ENCODE measurements at places on chromosomes 16 and 17.

DNA sequence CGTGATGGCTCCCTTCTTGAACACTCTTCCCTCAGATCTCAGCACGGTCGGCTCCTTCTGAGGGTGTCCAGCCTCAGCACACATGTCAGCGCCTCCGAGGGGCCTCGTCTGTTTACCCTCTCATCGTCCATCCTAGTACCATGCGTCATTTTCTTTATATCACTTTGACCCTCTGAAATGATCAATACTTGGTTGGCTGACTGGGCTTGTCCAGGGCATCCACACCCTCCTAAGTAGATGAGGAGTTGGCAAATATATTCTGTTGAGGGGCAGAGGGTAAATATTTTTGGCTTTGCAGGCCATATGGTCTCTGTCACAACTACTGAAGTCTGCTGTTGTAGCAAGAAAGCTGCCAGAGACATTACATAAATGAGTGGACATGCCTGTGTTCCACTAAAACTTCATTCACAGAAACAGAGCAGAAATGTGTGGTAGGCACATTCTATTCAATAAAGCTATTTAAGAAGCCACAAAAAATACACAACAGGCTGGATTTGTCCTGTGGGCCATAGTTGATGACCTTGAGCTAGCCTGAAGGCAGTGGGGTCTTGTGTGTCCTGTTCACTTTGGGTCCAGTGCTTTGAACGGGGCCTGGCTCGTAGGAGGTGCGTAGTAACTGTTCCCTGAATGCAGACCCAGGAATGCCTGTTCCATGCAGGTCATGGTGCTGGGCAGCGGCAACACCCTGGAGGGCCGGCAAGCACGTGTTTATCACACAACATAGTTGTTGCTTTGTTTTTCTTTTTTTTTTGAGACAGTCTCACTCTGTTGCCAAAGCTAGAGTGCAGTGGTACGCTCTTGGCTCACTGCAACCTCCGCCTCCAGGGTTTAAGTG, 185.8 kb downstream of the SNX29 start:
- DNase-seq = no peak

DNA sequence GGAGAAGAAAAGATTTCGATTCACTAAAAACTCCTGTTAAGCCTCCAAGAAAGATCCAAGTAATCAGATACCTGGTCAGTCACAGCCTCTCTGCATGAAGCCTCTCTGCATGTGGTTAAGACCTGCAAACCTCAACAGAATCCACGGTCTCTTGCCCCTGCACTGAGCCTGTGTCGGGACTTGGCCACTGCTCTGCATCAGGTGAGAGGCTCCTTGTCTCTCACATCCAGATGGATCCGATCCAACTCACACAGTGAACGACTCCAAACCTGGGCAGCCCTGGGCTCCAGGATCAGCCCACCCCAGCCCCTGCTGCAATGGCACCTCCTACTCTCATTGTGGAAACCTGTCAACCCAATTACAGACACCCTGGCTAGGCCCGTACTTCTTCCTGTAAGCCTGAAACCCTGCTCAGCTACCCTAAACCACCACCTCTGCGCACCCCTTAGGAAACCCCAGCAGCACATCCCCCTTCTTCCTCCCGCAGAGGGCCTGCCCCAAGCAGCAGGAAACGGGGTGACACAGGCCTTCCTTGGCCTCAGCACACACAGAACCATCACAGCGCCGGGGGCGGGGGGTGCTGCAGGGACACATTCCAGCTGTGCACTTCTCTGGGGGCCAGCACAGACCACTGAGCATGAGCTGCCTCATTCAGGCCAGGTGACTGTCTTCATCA, 129.5 kb downstream of the ANKRD11 start:
- peak; percentile 90 for DNase-seq

- peak; percentile 76 for DNase-seq
Observed at GRCh38 chr16:30458561-30459394, 13.1 kb upstream of the SEPHS2 start.

DNA sequence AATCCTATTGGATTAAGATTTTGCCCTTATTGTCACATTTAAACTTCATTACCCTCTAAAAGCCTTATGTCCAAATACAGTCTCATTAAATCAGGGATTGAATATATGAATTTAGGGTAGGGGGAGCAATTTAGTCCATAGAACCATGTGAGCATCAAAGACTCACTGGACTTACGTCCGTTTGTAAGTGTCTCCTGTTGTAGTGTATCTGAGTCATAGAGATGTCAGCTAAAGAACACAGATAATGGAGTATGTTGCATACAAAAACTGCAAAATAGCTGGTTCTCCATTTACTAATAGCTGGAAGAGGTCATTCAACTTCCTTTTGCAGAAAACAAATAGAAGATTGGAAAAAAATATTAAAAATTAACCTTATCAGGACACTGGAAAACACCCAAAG, 599.1 kb upstream of the SOX9 start:
- DNase-seq = no peak

DNA sequence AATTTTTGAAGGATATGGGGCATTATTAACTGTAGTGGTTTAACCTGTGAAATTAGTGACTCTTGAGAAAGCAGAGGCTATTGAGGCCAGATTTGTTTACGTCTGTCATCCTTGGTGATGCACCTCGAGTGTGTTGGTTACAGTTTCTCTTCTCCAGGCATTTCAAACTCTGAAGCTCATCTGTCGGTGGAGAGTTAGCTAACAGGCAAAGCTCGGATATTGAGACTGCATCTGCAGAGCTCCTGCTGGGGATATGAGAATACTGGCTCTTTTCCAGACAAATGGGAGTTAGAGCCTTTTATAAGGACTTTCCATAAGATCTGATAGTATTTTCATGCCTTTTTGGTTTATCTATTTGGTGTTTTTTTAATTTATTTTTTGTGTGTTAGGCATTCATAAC, 6.7 kb downstream of the CLEC16A start:
- DNase-seq = no peak

GRCh38 chr17:32341141-32341856, 674 bp downstream of the C17orf75 start:
- DNase-seq = peak; percentile 69

DNA sequence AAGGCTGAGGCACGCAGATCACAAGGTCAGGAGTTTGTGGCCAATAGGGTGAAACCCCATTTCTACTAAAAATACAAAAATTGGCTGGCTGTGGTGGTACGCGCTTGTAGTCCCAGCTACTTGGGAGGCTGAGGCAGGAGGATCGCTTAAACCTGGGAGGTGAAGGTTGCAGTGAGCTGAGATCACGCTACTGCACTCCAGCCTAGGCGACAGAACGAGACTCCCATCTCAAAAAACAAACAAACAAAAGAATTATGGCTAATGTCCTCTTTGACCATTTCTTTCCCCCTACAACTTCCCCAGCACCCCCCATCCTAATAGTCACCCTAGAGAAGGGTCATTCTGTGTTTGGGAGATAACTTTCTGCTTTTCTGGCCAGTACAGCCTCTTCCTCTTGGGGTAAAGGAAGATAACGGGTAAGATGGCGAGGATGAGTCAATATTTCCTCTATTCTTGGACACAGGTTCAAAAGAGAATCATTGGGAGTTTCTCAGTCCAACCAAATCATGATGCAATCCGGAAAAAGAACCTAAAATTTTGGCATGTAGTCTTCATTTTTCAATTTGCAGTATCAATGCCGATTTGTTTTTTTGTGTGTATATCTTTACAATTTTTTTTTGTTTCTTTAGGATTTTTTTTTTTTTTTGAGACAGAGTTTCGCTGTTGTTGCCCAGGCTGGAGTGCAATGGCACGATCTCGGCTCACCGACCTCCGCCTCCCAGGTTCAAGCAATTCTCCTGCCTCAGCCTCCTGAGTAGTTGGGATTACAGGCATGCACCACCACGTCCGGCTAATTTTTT, 107.6 kb upstream of the MED13 start:
- no peak for DNase-seq

DNA sequence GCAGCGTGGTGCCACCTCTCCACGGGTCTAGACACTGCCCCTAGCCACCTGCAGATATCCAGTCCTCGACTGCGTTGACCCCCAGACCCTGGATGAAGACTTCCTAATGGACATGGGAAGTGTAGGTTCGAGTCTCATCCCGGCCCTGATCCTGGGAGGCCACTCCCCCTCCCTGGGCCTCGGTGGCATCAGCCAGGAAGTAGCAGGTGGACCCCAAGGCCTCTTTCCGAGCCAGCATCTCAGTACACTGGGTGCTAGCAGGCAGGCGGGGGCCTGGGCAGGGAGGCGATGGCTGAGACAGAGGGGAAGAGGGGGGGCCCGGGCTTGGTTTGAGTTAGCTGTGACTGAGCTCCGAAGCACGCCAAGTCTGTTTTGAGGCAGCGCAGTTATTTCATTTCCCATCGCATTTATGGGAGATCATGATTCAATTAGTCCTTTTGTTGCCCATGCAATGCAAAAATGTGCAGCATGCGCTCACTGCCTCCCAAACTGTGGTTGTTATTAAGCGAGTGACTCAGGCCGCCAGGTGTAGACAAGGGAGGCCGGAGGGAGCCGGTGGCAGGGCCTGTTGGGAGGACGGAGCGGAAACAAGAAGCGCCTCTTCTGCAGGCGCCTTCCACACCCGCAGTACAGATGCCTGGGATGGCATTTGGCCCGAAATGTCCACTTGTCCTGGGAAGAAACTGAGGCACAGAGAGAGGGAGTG, 25.3 kb upstream of the ZNF469 start:
- no peak for DNase-seq

GRCh38 chr16:15972046-15972868, 22.8 kb downstream of the ABCC1 start:
- no peak for DNase-seq

- DNase-seq = no peak
Observed at GRCh38 chr17:20236578-20237227, 227.5 kb downstream of the SPECC1 start.

GRCh38 chr16:12637002-12637401, 166.7 kb downstream of the CPPED1 start:
- DNase-seq = no peak

DNA sequence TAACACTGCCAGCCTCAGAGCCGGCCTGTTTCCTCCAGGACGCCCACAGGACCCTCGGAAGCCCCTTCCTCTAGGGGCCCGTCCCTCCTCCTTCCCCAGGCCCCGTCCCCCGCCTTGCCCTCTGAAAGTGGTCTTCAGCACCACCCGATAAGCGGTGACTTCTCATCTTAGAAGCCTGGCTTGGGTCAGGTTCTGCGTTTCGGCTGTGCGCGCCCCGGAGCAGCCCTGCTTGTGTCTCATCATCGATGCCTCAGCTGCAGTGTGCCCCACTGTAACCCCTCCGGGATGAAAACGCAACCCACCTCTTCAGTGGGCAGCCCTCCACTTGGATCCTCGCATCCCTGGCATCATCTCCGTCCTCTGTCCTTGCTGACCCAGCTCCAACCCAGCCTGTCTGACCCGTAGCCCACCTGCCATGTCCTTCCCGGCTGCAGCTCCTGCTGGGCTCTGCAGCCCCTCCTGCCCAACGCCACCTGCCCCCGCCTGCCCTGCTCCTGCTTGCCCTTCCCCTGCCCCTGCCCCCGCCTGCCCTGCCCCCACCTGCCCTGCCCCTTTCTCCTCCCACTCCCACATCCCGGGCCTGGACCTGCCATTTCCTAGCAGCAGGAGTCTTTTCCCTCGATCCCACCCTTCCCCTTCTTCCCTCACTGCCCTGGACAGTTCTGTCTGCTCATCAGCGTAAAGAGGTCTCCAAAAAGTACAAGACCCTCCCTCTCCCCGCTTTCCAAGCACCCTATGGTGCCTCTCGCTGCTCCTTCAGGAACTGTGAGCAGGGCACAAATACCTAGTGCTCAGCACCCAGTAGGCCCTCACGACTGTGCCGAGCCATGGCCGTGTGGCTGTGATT, 112.5 kb upstream of the CHMP6 start:
- no peak for DNase-seq

DNA sequence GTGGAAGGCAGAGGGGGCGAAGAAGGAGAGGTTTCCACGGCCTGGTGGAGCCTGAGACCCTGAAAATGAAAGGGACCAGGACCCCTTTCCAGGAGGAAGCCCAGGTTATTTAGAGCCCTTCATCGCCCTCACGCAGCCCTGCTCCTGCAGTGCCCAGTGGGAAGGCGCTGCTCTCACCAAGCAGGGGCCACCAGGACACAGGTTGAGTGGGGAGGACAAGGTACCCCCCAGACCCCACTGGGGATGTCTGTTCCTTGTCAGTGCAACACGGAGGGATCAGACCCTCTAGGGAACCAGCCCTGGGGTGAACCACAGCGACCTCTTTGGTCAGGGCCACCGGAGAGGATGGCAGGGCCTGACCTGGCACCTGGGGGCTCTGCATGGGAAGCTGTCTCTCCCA, 163.9 kb downstream of the C16orf95 start:
- DNase-seq = no peak

GRCh38 chr16:4266372-4266771, 6.5 kb downstream of the TFAP4 start:
- no peak for DNase-seq

GRCh38 chr16:53369921-53370320, 64.3 kb upstream of the RBL2 start:
- no peak for DNase-seq

GRCh38 chr17:37106049-37106448, 157.3 kb downstream of the AATF start:
- DNase-seq = no peak

DNA sequence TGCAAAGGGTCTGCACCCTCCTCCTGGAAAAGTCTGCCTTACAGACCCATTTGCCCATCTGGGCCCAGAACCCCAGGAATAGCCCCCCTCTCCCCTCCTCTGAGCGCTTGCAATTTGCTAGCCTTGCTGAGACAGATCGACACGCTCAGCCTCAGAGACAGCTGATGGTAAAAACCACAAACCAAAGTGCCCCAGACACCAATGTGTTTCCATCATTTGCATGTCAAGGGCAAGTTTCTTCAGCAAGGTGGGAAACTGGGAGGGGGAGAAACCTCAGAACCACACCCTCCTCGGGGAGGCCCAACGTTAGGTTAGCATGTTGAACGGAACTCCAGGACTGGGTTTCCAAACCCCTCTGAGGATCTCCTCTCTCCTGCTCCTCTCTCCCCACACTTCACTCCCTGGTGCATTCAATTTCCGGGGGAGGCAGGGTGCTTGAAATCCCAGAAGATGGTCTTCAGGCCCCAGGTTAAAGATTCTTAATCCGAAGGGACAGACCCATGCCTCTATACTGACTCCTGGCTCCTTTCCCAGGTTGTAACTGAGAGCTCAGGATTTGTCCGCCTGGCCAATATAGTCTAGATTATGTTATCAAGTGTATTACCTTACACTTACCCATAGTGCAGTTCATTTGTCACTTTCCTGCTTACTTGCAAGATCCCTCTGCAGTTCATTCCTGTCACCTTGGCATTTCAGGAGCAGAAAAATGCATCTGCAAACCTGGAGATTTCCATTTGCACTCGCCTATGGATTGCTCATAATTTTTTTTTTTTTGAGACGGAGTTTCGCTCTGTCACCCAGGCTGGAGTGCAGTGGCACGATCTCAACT, 1.3 kb upstream of the CUEDC1 start:
- peak; percentile 50 for DNase-seq

Measured in CD4-positive, alpha-beta memory T cell (primary cell).